Hypothalamus (tissue), 51 donors: ENCODE measurements at places on chromosomes 3 and 15.

GRCh38 chr3:119588112-119588511 lies 8.8 kb downstream of the ADPRH start:
- no peak for DNase-seq

GRCh38 chr15:56045068-56045748 lies 51.8 kb upstream of the NEDD4 start:
- DNase-seq, result no peak

- no peak for DNase-seq
These were observed 40.6 kb downstream of the ATP13A3 start for GRCh38 chr3:194446172-194446571.

- DNase-seq, result no peak
These were observed 81.1 kb downstream of the MEGF11 start for GRCh38 chr15:66172324-66172980.

DNA sequence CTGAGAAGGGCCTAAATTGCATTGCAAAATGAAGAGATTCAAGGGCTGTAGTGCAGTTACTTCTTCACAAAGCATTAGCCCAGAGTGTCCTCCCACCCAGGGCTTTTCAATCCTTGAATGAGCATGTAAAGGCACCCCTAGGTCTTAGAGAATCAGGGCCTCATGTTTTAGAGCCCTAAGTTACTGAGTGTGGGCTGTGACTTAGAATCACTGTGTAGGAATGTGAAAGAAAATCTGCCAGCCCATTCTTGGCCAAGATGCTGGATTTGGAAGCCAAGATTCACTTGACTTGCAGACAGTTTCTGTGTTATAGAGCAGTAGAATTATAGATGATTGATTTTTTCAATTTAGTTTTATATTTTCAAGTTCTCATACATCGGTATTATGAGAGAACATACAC lies 153.2 kb downstream of the MYRIP start:
- no peak for DNase-seq

DNA sequence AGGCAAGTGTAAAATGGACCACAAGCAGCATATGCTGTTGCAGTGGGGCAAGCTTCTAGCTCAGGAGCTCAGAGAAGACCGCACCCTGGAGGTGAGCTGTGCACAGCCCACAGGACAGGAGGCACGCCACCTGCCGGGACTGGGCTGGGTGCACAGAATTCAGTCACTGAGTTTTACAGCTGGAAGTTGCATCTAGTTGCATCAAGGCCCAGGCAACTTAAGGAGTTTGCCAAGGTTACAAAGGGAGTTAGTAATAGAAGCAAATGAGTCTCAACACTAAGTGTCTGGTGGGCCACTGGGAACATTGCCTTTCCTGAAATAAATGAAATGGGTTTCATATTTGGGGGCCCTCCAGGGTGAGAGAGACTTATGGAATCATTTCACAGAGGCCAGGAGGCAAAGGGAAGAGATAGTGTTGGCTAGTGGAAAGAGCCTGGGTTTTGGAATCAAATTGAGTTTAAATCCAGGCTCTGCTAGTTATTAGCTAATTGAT lies 36.0 kb upstream of the TIMP4 start:
- DNase-seq, result no peak

DNA sequence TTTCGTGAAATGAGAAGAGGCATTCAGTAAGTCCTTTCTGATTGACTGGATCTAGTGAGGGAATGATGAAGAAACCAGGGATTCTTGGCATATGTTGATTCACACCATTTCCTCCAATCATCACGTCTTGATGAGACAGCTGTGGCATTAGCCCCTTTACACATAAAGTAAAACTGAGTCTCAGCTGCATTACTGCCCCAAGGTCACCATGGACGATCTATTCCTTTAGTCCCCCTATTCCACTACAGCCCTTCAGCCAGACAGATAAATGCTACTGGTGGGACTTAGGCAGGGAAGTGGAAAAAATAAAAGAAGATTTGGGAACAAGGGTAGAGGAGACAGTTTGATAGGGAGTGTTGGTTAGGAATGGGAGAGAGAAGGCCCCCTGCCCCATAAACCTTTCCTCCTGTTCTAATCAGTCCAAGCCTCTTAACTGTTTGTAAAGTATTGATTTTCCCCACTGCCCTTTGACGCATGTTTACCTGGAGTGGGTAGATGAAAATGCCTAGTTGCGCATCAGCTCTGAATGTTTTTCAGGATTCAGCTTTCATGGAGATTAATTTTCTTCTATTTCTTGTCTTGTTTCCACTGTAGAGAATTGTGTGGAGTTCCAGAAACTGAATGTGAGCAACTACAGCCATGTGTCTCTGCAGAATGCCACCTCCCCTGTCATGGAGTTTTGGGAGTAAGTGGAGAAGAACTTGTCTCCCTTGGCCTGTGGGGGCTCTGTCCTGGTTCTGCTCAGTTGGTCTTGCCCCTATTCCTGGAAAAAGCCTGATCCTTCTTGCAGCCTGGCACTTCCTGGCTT lies 6.9 kb downstream of the SLC6A11 start:
- no peak for DNase-seq

- no peak for DNase-seq
These were observed 367.2 kb upstream of the AGTR1 start for GRCh38 chr3:148330542-148330941.

DNA sequence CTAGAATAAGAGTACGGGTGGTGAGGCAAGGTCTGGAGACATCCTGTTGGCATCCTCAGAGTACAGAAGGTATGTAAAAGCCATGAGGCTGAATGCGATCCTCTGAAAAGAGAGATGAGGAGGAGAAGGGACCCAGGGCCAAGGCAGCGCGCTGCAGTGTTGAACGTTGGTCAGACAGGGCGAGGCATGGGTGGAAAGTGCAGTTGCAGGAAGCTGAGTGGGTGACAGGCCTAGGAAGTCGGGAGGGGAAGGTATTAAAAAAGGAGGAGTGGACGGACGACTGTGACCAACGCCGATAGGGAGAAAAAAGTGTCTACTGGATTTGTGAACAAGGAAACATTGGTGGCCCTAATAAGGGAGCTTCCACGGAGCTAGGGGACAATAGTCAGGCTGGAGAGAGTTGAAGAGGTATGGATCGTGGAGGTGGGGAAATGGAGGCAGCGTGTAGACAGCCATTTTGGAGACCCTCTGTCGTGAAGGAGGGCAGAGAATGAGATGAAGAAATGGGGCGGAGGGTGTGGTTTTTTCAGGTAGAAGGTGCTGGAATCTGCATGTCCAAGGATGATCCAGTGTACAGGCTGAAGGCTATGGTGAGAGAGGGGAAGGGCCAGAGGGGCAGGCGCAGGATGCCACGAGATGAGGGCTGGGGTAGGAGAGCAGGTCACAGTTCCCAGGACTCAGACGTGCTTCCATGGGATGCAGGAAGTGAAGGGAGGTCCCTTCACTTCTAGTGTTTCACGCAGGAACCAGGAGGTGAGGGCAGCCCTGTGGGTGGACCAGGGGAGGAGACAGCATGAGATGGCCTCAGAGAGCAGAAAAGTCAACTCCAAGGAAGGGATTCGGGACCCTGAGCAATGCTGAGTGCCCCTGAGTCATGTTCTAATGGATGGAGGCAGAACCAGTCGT lies 115.9 kb downstream of the ASB7 start:
- no peak for DNase-seq

- no peak for DNase-seq
These were observed 771.1 kb upstream of the GRM7 start for GRCh38 chr3:6089780-6090179.

DNA sequence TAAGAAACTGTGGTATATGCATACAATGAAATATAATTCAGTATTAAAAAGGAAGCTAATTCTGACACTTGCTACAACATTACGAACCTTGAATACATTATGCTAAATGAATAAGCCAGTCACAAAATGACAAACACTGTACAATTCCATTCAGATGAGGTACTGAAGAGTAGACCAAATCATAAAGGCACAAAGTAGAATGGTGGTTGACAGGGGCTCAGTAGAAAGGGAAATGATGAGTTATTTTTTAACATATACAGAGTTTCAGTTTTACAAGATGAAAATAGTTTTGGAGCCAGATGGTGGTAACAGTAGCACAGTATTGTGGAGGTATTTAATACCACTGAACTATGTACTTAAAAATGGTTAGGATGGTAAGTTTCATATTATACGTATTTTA lies 254.6 kb upstream of the RBMS3 start:
- no peak for DNase-seq

DNA sequence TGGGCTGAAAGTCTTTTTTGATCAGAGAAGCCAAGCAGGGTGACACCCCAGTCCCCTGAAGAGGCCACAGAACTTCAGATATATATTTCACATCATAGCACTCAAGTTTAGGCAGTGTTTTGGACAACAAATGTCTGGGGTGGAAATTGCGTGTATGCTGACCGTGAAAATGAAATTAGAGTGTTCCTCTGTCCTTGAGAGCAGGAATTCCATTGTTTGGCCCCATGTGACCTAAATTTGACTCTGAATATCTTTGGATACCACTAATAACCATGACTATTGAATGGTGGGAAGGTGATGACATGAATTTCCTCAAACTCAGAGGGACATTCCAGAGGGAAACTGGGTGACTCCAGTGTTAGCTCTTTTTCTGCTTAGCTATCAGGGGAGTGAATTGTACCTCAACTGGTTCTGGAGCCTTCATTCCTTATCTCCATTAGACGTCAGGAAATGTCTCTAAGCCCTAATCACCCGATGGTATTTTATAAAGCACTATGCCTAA lies 263.5 kb upstream of the RASGRP1 start:
- DNase-seq, result no peak

- no peak for DNase-seq
These were observed 138.6 kb downstream of the GAP43 start for GRCh38 chr3:115761927-115762305.

- no peak for DNase-seq
These were observed 73.8 kb downstream of the TLE3 start for GRCh38 chr15:70023769-70024491.

- DNase-seq, result no peak
These were observed 70.7 kb downstream of the TOP2B start for GRCh38 chr3:25594007-25594502.

- no peak for DNase-seq
These were observed 12.6 kb upstream of the RNU6-1 start for GRCh38 chr15:67852418-67852817.

GRCh38 chr3:20905210-20905805 lies 719.3 kb upstream of the SGO1 start:
- no peak for DNase-seq

- DNase-seq, result no peak
These were observed 217.9 kb downstream of the TBC1D2B start for GRCh38 chr15:77859491-77860060.

- no peak for DNase-seq
These were observed 139.0 kb upstream of the CGNL1 start for GRCh38 chr15:57237301-57237642.

- DNase-seq, result no peak
These were observed 49.8 kb downstream of the ST3GAL6 start for GRCh38 chr3:98812851-98813374.

DNA sequence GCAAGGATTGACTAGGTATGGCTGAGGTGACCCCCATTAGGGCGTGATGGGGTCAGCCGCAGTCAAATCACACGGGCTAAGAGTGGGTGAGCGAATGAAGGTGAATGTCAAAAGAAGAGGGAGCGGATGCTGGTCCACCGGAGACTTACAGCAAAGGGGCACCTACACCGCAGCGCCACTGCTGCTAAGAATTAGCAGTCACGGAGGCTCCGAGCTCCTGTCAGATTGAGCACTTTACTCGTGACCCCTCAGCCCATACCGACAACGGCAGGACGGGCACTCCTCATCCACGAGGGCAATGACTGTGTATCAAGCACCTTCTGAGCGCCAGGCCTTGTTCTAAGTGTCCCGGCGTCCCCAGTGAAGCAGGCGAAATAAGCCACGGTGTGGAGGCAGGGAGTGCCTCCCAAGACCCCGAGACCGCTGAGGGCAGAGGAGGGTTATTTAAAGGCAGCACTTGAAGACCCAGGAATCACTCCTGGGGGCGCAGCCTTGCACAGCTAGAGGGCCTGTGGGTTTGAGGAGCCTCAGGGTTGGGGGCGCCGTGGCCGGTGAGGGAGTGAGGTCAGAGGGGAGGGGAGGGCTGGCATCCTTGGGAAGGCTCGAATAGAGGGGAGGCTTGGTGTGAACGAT lies 61.6 kb upstream of the GATA2 start:
- DNase-seq, result no peak

- no peak for DNase-seq
These were observed 33.9 kb downstream of the SHQ1 start for GRCh38 chr3:72814308-72814707.

DNA sequence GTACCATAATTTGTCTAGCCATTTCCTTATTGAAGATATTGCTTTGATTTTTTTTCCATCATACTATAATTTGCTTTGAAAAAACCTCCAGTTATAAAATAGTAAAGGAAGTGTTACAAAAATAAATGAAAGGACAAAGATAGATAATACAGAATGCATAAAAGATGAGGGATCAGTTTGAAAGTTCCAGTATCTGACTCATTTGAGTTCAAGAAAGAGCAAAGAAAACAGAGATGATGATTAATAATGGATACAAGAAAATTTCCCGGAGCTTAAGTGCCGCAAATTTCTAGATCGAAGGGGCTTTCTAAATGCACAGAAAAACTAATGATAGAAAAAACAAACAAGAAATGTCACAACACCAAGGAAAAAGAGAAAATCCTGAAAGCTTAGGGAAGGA lies 4.3 kb downstream of the WDR48 start:
- DNase-seq, result no peak
